Stimulated activated CD4-positive, alpha-beta T cell treated with anti-CD3 and anti-CD28 coated beads, Interleukin-4, amount 100 ng/mL, for 1 hour (primary cell): ENCODE measurements at places on chromosomes 4 and X.

- no peak for DNase-seq
Observed at GRCh38 chr4:118683513-118683912, 1.7 kb upstream of the METTL14 start.

DNA sequence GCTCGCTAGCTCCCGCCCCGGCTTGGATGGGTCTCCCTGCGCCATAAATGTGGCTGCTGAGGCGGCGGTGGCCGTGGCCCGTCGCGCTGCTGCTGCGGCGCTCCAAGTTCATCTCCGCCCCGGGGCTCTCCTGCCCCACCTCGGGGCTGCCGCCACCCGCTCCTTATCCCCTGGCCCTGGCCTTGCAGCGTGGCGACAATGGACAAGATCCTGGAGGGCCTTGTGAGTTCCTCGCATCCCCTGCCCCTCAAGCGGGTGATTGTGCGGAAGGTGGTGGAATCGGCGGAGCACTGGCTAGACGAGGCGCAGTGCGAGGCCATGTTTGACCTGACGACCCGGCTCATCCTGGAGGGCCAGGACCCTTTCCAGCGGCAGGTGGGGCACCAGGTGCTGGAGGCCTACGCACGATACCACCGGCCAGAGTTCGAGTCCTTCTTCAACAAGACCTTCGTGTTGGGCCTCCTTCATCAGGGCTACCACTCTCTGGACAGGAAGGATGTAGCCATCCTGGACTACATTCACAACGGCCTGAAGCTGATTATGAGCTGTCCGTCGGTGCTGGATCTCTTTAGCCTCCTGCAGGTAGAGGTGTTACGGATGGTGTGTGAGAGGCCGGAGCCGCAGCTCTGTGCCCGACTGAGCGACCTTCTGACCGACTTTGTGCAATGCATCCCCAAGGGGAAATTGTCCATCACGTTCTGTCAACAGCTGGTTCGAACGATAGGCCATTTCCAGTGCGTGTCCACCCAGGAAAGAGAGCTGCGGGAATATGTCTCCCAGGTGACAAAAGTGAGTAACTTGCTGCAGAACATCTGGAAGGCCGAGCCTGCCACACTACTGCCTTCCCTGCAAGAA is 763 bp downstream of the USP38 start:
- no peak for DNase-seq

DNA sequence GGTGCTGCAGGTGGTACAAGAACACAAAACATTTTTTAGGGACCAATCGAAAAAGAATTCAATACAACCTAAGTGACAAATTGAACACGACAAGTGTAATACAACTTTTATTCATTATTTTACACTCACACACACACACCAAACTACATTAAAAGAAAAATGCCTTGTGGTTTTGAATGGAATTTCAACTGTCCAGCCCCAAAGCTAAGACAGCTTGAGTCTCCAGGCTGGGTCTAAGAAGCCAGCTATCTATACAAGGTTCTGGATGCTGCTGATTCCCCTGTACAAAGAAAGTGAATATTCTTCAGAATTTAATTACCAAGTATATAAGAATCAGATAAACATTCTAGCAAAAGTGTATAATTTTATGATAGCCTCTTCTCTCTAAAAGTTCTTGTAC is 118.2 kb downstream of the PPP3CA start:
- DNase-seq, result no peak

GRCh38 chr4:8688908-8689445 is 96.4 kb downstream of the CPZ start:
- DNase-seq, result no peak

DNA sequence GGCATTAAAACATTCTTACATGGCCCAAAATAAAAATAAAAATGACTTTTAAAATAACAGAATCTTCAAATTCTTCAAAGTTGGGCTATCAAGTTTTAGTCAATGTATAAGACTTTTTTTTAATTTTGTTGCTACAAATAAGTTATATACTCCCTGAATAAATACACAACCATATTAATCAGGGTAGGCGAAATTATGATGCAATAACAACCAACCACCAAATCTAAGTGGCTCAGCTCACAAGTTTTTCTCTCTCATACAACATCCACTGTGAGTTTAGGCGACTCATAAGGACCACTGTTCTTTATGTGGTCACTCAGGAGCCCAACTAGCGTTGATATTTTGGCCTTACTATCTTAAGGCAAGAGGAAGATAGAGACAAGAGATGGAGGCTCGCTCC is 11.2 kb downstream of the NEUROG2 start:
- no peak for DNase-seq

DNA sequence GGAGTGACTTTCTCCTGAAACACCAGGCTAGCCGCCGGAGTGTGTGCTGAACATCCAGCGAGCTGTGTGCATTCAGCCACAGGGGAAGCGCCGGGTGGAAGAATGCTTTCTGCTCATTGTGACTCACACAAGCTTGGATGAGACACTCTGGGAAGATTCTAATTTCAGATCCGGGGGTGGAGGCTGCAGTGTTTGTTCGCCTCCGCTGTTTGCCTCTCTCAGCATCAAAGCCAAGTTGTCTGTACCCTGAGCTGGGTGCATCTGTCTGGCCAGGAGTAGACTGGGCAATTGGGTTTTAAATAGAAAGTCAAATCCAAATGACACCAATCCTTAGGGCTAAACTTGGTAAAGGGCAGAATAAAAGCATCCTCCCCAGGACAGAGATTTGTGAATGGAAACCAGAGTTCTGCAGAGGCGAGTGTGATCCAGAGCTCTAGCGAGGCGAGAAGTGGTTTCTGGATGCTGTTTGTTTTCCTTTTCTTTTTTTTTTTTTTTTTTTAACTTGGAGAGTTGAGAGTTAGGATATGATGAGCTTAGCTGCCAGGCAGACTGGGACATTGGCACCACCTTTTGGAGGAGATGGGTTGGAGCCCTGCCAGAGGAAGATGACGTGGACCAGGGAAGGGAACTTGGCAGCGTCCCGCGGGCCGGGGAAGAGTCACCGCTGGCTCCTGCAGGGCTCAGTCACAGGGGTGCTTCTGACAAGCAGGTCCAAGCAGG is 196.0 kb upstream of the PSAPL1 start:
- no peak for DNase-seq

DNA sequence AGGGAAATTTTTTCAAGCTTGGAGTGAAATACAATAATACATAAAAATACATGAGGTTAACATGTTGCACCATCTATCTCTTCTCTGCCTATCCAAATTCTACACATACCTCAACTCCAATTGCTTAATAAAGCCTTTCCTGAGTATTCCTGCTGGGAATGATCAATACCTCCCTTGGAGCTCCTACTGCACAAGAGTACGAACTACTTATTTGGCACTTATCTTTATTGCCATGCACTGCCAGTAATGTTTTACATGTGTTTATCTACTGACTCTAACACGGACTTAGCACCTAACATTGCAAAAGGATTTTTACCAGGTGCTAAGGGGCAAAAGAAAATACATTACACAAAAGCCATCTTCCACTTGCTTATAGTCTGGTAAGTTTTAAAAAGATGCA is 80.2 kb downstream of the ADGRA3 start:
- DNase-seq, result no peak

GRCh38 chrX:123803331-123803983 is 56.4 kb upstream of the XIAP start:
- no peak for DNase-seq

- no peak for DNase-seq
Observed at GRCh38 chr4:31068257-31069075, 348.3 kb downstream of the PCDH7 start.

GRCh38 chr4:6155996-6156750 is 44.2 kb downstream of the JAKMIP1 start:
- no peak for DNase-seq

DNA sequence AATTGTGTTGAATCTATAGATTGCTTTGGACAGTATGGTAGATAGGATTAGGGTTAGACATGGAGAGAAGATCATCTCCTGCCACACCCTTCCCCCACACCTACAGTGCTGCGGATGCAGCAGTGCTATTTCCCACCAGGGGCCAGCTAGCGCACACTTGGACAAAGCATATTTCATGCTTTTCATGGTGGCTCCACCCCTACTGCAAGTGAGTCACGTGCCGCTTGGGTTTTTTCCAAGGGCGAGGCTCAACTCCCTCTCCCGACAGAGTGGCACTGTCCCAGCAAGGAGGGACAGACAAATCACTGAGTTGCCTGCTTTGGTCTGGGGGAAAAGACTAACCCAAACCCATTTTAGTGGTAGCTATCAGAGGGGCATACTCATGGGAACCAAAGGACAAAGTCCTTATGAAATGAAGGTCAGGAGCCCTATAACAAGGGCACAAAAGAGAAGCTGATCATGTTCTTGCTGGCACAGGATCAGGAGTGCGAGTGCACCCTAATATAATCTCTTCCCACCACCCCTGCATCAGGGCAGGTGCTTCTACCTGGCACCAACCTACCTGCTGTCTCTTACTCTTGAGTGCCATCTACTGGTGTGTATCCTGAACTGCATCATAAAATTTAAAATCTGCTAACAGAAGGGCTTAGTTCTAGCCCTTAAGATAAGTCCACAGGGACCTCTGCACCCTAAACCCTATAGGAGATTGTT is 55.1 kb upstream of the PGAM4 start:
- no peak for DNase-seq

- DNase-seq, result no peak
Observed at GRCh38 chrX:64150775-64151174, 54.7 kb downstream of the AMER1 start.

DNA sequence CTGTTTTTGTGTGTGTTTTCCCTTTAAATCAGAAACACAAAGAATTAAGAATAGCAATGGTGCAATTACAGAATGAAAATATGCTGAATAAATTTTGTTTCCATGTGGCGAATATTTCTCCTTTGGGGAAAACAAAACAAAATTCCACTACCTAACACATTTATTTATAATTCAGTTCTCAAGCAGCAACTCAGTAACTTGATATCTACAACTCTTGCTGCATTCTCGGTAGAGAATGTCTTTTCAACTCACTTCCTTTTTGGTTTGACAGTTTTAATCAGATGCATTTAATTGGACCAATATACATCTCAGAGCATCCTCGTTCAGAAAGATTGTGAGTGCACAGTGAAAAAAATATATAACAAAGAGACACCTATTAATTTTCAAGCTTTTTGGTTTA is 30.8 kb downstream of the ZNF827 start:
- DNase-seq, result no peak

DNA sequence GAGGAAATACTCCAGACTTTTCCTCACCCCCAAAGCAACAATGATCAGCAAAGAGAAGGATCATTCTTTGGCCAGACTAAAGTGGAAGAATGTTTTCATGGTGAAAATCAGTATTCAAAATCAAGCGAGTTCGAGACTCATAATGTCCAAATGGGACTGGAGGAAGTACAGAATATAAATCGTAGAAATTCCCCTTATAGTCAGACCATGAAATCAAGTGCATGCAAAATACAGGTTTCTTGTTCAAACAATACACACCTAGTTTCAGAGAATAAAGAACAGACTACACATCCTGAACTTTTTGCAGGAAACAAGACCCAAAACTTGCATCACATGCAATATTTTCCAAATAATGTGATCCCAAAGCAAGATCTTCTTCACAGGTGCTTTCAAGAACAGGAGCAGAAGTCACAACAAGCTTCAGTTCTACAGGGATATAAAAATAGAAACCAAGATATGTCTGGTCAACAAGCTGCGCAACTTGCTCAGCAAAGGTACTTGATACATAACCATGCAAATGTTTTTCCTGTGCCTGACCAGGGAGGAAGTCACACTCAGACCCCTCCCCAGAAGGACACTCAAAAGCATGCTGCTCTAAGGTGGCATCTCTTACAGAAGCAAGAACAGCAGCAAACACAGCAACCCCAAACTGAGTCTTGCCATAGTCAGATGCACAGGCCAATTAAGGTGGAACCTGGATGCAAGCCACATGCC is 89.7 kb downstream of the TET2 start:
- no peak for DNase-seq

- DNase-seq, result no peak
Observed at GRCh38 chr4:135015771-135016170, 814.2 kb upstream of the PABPC4L start.

DNA sequence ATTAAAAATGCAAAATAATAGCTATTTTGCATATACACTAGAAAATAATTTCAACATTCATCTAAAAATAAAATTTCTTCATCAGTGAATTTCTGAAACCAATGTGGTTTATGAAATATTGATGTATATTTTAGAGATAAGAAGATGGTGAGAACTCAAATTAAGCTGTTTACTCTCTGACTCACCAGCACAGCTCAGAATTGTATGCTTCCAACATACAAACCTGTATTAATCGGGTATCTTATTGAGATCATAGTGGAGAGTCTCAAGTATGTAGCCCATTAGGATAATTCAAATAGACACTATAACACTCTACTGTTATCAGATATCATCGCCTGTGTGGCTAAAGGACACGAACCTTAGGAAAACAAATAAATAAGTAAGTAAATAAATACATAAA is 899.5 kb upstream of the INTU start:
- no peak for DNase-seq

DNA sequence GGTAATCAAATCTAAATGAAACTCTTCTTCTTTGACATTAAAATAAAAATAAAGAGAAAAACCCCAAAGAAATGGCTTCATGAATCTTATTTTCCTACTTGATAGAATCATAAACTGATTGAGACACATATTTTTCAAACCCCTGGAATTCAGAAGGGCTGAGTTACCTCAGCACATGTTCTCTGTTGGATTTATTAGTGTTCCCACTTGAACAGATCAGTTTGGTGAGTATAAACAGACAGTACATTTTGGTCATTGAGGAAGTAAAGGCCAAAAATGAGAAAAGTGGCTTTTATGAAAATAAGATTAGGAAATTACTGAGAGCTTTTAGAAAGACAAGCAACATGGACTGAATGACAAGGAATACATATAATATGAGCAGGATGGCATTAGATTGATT is 620.4 kb downstream of the ANKRD50 start:
- no peak for DNase-seq

GRCh38 chr4:6217716-6218381 is 17.5 kb upstream of the JAKMIP1 start:
- no peak for DNase-seq

- DNase-seq, result no peak
Observed at GRCh38 chrX:18471296-18471695, 45.9 kb downstream of the CDKL5 start.

GRCh38 chr4:59387759-59388758 is 1812.1 kb upstream of the ADGRL3 start:
- DNase-seq, result no peak

GRCh38 chrX:17563076-17563475 is 174.2 kb upstream of the SCML1 start:
- no peak for DNase-seq

- DNase-seq, result no peak
Observed at GRCh38 chrX:72478853-72479252, 93.8 kb downstream of the HDAC8 start.

- no peak for DNase-seq
Observed at GRCh38 chr4:174672276-174672675, 150.0 kb upstream of the HPGD start.

DNA sequence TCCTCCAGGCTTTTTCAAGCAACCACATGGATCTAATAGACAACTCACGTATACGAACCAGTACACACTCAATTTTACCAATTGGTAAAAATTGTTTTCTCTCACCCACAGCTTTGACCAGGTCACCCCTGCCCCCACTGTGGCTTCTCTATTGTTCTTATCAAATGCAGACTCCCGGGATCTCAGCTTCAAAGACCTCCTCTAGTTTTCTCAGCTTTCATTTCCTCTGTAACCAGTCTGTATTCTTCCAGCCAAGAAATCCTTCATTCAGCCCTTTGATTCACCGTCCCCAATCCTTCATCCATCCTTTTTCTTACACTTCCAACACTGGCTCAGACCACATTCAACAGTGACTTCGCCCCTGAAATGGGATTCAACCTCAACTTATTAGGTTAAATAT is 120.7 kb downstream of the CORIN start:
- DNase-seq, result no peak

GRCh38 chr4:7822137-7822505 is 117.5 kb downstream of the AFAP1 start:
- no peak for DNase-seq
